Activated T-helper 2 cell treated with anti-CD3 and anti-CD28 coated beads, Interferon-gamma antibody, Interleukin-2, Interleukin-4, amounts not matched to agents 10 μg/mL and 5 μg/mL and 100 μg/mL, durations not matched to agents 14 hours and 24 hours and 36 hours (primary cell): ENCODE measurements at places on chromosomes 11 and 22.

DNA sequence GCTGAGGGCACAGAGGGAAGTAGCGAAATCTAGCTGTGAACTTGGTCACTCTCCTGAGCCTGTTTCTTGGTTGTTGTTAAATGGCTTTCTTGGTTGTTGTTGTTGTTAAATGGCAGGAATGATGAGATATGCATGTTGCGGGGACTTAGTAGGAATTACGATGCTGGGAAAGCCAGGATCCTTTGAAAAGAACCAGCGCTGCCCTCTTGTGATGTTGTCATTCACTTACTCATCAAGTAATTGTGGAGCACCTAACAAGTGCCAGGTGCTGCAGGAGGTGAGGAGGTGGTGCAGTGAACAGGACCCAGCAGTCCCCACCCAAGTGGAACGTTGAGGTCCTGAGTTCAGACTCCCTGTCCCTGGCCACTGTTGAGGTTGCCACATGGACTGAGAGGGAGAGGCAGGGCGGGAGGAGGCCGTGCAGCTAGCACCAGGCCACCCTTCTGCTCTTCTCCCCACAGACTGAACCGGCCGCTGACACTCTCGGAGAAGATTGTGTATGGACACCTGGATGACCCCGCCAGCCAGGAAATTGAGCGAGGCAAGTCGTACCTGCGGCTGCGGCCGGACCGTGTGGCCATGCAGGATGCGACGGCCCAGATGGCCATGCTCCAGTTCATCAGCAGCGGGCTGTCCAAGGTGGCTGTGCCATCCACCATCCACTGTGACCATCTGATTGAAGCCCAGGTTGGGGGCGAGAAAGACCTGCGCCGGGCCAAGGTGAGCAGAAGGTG, 36.8 kb downstream of the POLR3H start:
- no peaks in the 10 kb centered on the region for H3K27me3 ChIP-seq
- no peak overlapping the region for H3K4me3 ChIP-seq
- H3K27ac ChIP-seq: no peak overlapping the region
- no peaks in the 10 kb centered on the region for H3K4me1 ChIP-seq
- peaks cover 25% of the 10 kb centered on the region for H3K36me3 ChIP-seq
- no peak for DNase-seq

GRCh38 chr11:128896356-128896755, 5.2 kb downstream of the KCNJ5 start:
- peaks cover 5% of the 10 kb centered on the region for H3K4me1 ChIP-seq
- no peak for DNase-seq
- peaks cover 58% of the 10 kb centered on the region for H3K27me3 ChIP-seq
- H3K27ac ChIP-seq: no peak overlapping the region

DNA sequence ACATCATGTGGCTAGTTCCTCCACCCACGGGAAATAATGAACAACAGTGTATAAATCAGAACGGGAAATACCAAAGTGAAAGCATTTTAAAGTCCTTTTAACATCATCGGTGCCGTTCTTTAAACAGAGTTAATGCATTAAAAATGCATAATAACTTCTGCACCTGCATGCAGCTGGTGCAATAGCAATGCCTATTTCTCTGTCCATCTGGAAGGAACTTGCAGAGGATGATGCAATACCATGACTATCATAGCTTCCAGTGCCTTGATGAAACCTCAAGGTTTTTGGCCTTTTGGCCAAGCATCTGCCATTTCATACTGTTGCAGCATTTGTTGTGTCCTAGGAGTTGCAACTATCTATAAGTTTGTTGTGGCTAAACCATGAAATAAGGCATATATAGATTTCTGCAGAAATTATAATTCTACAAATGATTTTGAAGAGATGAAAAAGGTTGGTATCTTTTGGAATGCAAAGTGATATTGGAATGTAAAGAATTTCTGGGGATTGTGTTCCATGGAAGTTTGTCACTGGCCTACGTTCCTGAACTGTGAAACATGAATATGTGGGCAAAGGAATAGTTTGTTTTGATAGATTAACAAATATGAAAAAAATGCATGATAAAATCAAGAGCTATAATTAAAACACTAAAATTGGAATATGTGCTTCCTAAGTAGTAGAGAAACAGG, 9.8 kb upstream of the EIF3F start:
- no peak for DNase-seq
- H3K36me3 ChIP-seq: no peaks in the 10 kb centered on the region
- no peak overlapping the region for H3K27ac ChIP-seq
- H3K27me3 ChIP-seq: no peaks in the 10 kb centered on the region

GRCh38 chr11:131999955-132000354, 629.5 kb downstream of the NTM start:
- DNase-seq: no peak
- H3K4me3 ChIP-seq: no peak overlapping the region
- H3K27ac ChIP-seq: no peak overlapping the region

DNA sequence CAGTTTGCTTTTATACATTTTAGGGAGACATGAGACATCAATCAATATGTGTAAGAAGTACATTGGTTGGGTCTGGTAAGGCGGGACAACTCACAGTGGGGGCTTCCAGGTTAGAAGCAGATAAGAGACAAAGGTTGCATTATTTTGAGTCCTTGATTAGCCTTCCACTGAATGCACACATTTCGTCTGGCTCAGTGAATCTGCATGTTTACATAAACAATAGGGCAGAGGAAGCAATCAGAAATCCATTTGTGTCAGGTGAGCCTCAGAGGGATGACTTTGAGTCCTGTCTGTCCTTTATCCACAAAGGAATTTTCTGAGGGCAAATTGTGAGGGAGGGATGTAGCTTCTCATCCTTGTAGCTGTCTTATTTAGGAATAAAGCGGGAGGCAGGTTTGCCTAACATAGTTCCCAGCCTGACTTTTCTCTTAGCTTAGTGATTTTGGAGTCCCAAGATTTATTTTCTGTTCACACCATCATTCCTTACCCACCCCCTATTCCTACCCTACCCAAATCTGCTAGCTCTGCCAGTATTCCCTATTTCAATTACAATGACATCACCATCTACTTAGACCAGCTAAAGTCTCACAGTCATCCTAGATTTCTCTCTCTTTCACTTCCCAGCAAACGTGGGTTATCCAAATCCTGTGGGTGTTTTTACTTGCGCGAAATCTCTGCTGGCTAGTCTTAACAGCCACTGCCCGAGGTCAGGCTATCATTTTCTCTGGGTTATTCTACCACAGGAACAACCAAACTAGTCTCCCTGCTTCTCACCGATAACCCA, 2.9 kb downstream of the SC5D start:
- H3K4me1 ChIP-seq: peaks cover 41% of the 10 kb centered on the region
- H3K27me3 ChIP-seq: no peaks in the 10 kb centered on the region
- no peak for DNase-seq
- H3K4me3 ChIP-seq: no peak overlapping the region

- no peaks in the 10 kb centered on the region for H3K36me3 ChIP-seq
- H3K4me3 ChIP-seq: no peak overlapping the region
- no peak overlapping the region for H3K27ac ChIP-seq
- H3K27me3 ChIP-seq: peaks cover 42% of the 10 kb centered on the region
- H3K4me1 ChIP-seq: peaks cover 8% of the 10 kb centered on the region
- DNase-seq: no peak
Measured at GRCh38 chr11:128022761-128023160, 564.6 kb downstream of the ETS1 start.

GRCh38 chr11:47388697-47389576, 10.6 kb upstream of the SPI1 start:
- no peaks in the 10 kb centered on the region for H3K27me3 ChIP-seq
- H3K4me1 ChIP-seq: peaks cover 9% of the 10 kb centered on the region
- no peak overlapping the region for H3K4me3 ChIP-seq

GRCh38 chr11:129578006-129578405, 202.4 kb downstream of the BARX2 start:
- H3K36me3 ChIP-seq: no peaks in the 10 kb centered on the region
- no peak overlapping the region for H3K27ac ChIP-seq
- no peak for DNase-seq
- no peak overlapping the region for H3K4me3 ChIP-seq
- H3K27me3 ChIP-seq: peaks cover 3% of the 10 kb centered on the region
- H3K4me1 ChIP-seq: no peaks in the 10 kb centered on the region

DNA sequence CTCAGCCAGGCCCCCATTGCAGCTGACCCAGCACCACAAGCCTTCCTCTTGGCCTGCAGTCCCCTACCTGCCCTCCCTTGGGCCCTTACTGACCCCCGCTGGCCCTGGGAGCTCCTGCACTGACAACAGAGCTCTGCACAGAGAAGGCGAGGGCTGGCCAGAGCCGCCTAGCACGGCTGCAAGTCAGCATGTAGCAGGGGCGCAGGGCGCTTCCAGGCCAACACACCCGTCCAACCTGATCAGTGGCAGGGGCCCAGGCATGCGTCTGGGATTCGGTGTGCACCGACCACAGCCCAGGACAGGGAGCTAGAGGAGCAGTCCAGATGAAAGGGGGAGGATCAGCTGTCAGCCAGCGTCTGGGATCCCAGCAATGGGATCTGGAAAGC, 7.6 kb downstream of the WNT7B start:
- H3K27me3 ChIP-seq: peaks cover 40% of the 10 kb centered on the region
- no peak overlapping the region for H3K27ac ChIP-seq
- H3K4me3 ChIP-seq: no peak overlapping the region

DNA sequence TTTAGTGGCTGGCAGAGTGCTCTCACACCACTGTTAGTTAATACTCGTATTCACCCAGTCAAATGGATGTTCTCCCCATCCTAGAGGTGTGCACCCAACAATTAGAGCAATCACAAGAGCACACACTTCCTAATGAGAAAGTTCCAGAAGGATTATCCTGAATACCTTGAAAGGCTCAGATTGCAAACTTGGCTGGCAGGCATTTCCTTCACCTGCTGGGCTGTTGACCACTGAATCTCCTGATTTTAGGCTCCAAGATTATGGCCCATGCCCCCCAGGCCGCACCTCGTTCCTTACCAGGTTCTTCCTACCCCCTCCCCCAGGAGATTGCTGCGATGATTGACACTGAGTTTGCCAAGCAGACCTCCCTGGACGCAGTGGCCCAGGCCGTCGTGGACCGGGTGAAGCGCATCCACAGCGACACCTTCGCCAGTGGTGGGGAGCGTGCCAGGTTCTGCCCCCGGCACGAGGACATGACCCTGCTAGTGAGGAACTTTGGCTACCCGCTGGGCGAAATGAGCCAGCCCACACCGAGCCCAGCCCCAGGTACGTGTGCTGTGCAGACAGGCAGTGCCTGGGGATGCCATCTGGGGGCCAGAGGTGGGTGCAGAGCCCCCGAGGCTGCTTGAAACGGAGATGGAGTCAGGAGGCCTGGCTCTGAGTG, 26.9 kb downstream of the TAB1 start:
- no peak overlapping the region for H3K4me3 ChIP-seq
- no peak for DNase-seq
- no peaks in the 10 kb centered on the region for H3K27me3 ChIP-seq
- H3K27ac ChIP-seq: no peak overlapping the region

DNA sequence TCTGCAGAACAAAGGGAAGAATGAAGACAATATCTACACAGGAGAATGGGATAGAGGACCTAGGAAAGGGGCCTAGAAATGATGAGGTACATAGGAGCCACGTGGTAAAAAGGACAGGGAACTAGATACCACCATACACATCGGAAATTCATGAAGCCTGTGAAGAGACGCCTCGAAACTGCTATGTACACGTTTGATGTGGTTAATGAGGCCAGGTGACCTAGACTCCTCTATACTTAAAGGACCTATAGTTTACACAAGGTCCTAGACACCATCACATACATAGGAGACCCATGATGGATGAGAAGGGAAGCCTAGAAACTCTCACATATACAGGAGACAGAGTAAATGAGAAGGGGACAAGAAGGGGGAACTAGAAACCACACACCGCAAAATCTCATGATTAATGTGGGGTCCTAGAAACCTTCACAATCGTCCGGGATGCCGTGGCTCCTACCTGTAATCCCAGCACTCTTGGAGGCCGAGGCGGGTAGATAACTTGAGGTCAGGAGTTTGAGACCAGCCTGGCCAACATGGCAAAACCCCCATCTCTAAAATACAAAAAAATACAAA, 23.8 kb downstream of the RHBDD3 start:
- DNase-seq: no peak

DNA sequence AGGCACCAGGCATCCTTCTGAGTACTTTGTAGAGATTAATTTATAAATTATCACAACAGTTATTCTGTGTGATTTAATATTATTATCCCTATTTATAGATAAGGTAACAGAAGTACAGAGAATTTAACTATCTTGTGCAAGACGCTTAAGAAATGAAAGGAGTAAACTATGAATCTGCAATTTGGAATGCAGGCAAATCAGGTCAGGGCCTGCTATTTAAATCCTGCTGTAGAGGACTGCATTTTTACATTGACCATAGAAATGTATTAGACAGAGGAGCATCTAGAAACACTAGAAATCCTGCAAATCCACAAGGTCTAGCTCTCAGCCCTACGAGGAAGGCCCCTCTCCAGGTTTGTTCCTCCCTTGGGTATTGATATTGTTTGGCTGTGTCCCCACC, 336.2 kb downstream of the ETS1 start:
- no peak overlapping the region for H3K27ac ChIP-seq
- H3K4me3 ChIP-seq: no peak overlapping the region
- H3K36me3 ChIP-seq: no peaks in the 10 kb centered on the region
- H3K27me3 ChIP-seq: peaks cover 4% of the 10 kb centered on the region

- H3K36me3 ChIP-seq: no peaks in the 10 kb centered on the region
- DNase-seq: no peak
- no peaks in the 10 kb centered on the region for H3K4me1 ChIP-seq
- no peaks in the 10 kb centered on the region for H3K27me3 ChIP-seq
- H3K27ac ChIP-seq: no peak overlapping the region
Measured at GRCh38 chr11:14258221-14258935, 100.6 kb downstream of the RRAS2 start.

GRCh38 chr22:22195265-22196017, 49.1 kb upstream of the VPREB1 start:
- no peaks in the 10 kb centered on the region for H3K4me1 ChIP-seq
- no peak overlapping the region for H3K27ac ChIP-seq
- peaks cover 25% of the 10 kb centered on the region for H3K27me3 ChIP-seq
- peak; percentile 61 for DNase-seq
- H3K4me3 ChIP-seq: no peak overlapping the region

- DNase-seq: no peak
- H3K27ac ChIP-seq: no peak overlapping the region
- H3K36me3 ChIP-seq: no peaks in the 10 kb centered on the region
- peaks cover 3% of the 10 kb centered on the region for H3K27me3 ChIP-seq
Measured at GRCh38 chr11:71240865-71241691, 11.3 kb downstream of the SHANK2 start.
